Frontal cortex (tissue), 4 donors: ENCODE measurements at places on chromosomes 5 and 9. TPM values are rescaled to one million over a fixed set of nuclear protein-coding genes. Genes with fewer than 3 reads are reported as not detected.

Gene PRDM9
- total RNA-seq, result not detected

Gene PARP8
- total RNA-seq, result 48.5 TPM

Gene MRPS27
- 69.3 TPM for total RNA-seq

Gene CDKN2A
- total RNA-seq, result under 0.01 TPM

Gene TESK1
- total RNA-seq, result 12.2 TPM

Gene TMC1
- 0.82 TPM for total RNA-seq

Gene ANKRD20A1
- total RNA-seq, result 6.5 TPM

Gene SYNPO
- total RNA-seq, result 3.7 TPM

Gene RAI14
- total RNA-seq, result 29.3 TPM

Gene PCDHGC4
- 65.2 TPM for total RNA-seq

Gene CENPK
- total RNA-seq, result 8.6 TPM

Gene FAM169A
- 75.4 TPM for total RNA-seq

Gene MPDZ
- 43.6 TPM for total RNA-seq

Gene KLHL3
- total RNA-seq, result 13.0 TPM

Gene STING1
- total RNA-seq, result 3.3 TPM

Gene SLC45A2
- total RNA-seq, result 0.41 TPM

Gene ZNF367
- total RNA-seq, result 4.1 TPM

Gene DIPK1B
- 26.9 TPM for total RNA-seq

Gene TXNDC8
- not detected for total RNA-seq

Gene TSC1
- total RNA-seq, result 36.7 TPM
